Kidney glomerular epithelial cell (primary cell): ENCODE measurements at places on chromosomes 2 and 18.

DNA sequence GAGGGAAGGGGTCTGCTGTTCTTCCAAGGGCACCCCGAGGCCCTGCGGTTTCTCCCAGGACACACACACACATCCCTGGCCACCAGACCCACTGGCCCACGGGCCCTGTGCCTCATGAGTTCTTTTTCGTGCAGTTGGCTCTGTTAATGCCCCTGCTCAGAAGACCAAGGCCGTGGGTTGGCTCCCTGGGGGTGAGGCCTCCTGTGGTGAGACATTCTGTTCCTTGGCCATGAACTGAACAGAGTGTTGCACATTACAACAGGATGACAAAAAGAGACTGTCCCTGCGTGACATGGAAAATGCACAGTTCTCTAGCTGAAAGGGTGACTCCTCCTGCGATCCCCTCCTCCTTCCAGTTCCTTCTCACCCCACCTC, 30.7 kb downstream of the SH2D6 start:
- no peak for DNase-seq

DNA sequence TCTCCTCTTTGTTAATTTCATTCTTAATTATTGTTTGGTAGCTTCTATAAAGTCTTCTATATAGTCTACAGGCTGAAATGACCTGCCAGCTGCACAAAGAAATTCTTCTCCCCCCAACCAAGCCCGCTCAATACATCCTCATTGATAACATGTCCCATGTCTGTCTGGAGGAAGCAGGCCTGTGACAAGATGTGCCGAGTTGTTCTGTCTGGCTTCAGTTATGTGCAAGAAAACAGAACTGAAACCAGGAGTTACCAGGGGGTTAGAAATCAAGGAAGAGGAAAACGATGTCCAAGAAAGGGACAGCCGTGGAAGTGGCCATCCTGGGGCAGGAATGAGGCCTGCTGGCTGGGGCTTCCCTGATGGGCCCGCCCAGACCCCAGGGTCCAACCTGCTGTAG, 57.6 kb downstream of the MTCL1 start:
- DNase-seq = no peak

GRCh38 chr18:317618-318017, 49.8 kb upstream of the THOC1 start:
- no peak for DNase-seq

DNA sequence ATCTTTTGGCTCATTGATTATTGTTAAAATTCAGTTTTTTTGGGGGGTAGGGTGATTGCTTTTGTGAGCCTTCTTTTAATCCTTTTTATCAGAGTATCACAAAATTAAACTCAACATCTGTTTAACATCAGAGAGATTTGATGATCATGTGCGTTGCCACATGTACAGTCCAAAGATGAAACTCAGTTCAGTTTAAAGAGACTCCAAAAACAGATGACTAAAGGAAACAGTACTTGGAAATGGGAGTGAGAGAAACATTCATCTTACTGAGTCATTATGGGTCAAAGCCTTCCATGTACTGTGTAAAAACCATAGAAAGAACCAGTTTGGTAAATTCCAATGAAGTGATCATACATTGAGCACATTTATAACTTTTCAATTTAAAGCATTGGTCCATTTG, 53.0 kb downstream of the LYPD6 start:
- no peak for DNase-seq

DNA sequence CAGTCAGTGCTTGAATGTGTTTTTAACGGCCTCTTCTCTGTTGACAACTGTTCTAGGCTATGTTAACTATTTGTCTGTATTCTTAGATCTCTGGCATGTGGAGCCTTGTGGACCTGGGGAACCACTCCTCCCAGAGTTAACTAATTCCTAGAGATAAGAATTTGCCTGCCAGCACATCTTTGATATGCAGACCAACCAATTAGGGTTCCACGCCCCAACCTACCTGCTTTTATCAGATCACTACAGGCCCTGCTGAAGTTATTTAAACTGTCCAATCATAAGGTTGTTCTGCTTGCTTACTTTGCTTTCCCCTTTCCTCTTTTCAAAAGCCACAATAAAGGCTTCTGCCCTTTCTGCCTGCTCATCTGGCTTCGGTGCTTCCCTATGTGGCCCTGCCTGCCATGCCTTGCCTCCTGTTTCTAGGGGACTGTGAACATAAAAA, 8.5 kb upstream of the CYBRD1 start:
- DNase-seq = no peak

DNA sequence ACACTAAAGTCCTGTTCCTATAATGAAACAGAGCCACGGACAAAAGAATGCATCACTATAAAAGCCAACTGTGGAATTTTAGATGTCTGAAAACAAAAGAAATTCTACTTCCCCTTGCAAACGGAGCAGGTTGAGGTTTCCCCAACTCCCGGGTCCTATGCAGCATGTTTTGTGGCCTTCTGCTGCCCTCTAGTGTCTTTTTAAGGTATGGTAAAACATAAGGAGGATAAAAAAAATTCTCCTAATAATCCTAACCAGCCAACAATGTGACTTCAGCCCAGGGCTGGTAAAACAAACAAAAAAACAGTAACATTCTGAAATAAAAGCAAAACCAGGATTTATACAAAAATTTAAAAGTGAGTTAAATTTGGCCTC, 539.5 kb downstream of the NRXN1 start:
- peak; percentile 67 for DNase-seq
